Astrocyte of the cerebellum (primary cell): ENCODE measurements at places on chromosomes 4 and X.
A peak's percentile ranks its signal among the peaks of the same experiment; 100 is the strongest.

DNA sequence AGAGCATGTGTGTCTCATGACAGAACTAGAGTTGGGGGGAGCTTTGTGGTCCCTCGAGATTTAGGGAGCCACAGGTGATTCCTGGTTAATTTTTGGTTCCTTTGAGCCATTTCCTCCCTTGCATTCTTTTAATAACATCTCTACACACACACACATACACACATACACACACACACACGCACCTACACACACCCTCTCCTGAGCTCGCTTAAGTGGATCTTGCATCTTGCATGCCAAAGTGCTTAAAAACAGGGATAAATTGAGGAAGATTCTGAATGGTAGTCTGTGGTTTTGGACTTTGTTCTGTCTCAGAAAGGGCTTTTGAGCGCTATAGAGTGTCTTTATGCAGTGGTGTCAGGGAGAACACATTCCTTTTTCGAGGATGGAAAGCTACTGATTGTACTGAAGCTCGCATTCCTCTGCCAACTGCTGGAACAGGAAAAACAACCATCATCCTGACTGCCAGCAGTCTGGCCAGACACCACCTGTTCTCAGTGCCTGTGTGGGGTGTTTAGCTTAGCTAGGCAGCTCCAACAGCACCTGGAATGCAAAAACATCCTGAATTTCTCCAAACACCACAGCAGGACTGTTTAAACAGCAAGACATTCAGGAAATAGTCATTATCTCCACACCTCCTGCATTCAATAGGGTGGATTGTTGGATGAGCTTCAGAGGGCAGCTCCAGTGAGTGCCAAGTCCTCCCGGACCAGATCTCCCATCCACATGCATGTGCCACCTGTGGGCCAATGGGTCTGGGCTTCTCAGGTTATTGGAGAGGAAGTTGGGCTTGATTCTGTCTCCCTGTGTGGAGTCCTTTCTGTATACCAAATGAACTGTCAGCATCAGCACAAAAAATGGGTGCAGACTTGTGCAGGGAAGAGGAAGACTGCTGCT, 21.9 kb upstream of the IGFBP7 start:
- DNase-seq, result no peak

DNA sequence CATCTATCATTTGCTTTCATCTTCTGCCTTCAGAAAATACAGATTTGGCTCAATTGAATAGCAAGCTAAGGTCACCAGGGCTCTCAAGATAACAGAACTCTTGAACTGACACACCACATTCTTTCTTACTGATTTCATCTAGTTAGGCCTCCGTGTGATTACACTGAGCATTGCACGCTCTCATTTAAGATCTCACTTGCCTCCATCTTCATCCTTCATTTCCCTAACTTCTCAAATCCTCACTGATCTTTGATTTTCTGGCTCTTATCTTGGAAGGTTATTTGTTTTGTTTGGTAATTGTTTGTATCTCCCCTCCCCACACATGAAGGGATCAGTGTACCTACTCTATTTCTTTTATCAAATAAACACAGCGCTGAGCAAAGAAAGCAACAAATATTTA, 47.7 kb downstream of the MANBA start:
- DNase-seq, result no peak

- no peak for DNase-seq
These were observed 5.7 kb downstream of the FGFR3 start for GRCh38 chr4:1798580-1799386.

DNA sequence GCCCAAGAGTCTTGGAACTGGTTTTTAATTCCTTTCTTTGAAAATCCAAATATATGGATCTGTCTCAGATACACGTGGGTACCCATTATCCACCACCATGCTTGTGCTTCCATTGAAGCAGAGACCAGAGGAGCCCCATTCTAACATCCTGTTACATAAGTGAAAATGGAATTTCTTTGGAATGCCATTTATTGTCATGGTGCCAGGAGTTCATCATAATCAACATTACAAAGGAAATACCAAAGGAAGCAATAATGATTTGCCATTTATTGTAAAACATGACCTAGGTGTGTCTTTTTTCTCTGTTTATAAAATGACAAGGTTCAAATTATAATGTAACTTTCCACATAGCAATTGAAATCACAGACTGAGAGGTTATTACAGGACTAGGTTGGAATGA, 61.7 kb downstream of the PALLD start:
- no peak for DNase-seq

- no peak for DNase-seq
These were observed 82.4 kb downstream of the AFAP1 start for GRCh38 chr4:7857238-7857701.

- DNase-seq, result no peak
These were observed 276.1 kb downstream of the NR3C2 start for GRCh38 chr4:148166132-148166591.

GRCh38 chr4:155079871-155080270, 128.6 kb upstream of the NPY2R start:
- DNase-seq, result peak; percentile 24

GRCh38 chrX:21167494-21167893, 206.7 kb upstream of the CNKSR2 start:
- DNase-seq, result no peak
